Cardiac septum (tissue), 1 donor: ENCODE measurements at places on chromosomes 3 and 15.

DNA sequence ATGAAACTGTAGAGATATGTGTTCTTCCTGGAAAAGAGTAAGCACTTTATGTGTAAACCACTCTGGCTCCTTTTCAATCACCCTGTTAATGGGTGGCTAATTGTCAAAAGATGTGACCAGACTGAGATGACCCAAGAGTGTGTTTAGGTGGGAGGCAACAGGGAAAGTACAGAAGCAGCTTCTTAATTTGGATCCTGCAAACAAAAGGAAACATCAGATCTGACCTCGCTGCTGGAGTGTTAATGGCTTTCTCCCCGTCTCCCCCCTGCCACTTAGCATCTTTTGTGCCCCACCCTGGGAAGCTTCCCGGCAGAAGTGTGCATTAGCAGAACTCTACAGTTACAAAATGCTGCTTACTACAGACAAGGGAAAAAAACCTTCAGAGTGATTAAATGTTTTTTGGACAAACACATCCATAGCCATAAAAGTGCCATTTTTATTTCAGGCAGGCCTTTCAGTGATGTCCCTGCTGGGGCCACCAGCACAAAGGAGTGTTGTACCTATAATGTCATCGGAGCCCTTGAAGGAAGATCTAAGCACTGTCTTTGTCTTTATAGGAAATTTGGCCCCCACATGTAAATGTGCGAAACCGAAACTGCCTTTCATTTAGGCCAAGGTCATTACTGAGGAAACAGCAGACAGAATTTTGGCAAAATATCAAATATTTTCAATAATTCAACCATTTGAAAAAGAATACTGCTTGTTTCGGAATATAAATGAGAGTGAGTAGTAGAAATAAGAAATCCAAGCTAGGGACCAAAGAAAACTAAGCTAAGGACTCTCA lies 311.0 kb downstream of the WDR72 start:
- no peak for DNase-seq

- no peak for DNase-seq
These were observed 105.9 kb upstream of the MLF1 start for GRCh38 chr3:158465074-158465473.

GRCh38 chr3:189202106-189202505 lies 30.3 kb downstream of the TPRG1 start:
- no peak for DNase-seq

DNA sequence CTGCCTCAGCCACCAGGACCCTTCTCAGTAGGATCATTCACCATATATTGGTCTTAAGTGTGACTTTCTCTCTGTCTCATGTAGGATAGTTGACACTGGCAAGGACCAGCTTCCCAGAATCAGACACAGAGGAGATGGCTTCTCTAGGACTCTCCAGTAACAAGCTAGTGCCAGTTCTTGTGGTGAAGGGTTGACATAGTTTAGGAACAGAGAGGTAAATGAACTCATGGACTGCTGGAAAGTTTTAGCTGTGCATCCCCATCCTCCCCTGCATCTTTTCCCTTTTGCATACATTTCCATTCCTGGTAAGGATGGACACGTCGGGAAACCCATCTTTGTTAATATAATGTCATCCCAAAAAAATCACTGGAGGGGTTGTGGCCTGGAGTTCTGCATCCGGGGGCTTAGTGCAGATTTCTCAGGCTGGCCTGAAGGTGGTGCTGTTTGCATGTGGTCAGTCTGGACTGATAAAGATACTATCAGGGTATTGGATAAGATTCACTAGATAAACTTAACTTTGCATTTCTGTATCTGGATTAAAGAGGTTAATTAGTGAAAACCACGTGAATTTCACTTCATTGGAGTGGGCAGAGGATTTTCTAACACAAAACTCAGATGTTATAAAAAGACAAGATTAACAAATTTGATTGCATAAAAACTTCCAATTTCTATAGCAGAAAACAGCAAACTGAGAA lies 110.8 kb downstream of the TBC1D2B start:
- DNase-seq = no peak

- peak; percentile 82 for DNase-seq
These were observed 1.9 kb upstream of the PLCD1 start for GRCh38 chr3:38031022-38031994.

DNA sequence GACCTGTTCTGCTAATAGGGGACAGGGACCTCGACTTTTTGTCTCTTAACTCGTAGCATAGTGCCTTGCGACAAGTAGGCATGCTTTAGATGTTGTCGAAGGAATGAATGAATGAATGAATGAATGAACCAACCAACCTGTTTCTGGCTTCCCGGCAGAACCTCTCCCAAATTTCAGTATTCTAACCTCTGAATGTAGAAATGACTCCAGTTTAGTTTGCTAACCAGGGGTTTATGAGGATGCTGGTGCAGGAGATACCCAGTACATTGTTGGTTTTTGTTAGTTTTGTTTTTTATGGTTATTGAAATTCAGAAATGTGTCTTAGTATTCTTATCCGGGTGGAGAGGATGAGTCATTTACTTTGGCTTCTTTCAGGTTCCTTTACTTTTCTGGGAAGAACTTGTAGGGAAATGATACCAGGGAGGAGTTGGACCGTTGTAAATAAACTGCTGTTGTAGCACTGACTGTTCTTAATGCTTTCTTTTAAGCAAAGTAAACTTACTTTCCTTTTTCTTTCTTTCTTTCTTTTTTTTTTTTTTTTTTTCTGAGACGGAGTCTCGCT lies 29.6 kb upstream of the EHHADH start:
- DNase-seq = no peak

- DNase-seq = no peak
These were observed 30.4 kb downstream of the SLC24A1 start for GRCh38 chr15:65651831-65652749.

GRCh38 chr15:70578196-70578595 lies 185.2 kb downstream of the UACA start:
- no peak for DNase-seq

DNA sequence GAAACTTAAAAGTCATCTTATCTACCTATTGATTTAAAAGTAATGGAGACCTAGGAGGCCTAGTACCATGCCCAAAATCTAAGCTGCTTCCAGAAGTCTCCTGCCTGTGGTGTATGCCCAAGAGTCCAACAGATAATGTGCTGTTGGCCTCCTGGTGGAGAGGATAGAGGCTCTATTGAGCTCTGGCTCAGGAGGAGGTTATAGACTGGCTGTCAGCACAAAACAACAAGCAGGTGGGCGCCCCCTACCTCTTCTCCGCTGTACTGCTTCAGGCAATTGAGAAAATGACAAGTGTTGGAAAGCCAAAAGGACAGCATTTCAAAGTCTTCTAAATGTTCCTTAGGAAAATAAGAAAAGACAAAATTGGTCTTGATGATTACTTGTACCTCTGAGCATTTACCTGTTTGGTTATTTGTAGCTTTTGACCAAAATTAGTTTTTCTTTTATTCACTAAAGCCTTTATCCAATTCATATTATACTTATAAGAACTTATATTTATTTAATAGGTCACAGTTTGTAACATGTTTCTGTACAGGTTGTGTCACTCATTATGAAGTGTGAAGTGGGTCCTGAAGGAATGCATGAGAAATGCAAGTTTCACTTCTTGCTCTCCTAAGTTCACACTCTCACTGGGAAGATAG lies 17.2 kb upstream of the GNB5 start:
- DNase-seq = no peak

DNA sequence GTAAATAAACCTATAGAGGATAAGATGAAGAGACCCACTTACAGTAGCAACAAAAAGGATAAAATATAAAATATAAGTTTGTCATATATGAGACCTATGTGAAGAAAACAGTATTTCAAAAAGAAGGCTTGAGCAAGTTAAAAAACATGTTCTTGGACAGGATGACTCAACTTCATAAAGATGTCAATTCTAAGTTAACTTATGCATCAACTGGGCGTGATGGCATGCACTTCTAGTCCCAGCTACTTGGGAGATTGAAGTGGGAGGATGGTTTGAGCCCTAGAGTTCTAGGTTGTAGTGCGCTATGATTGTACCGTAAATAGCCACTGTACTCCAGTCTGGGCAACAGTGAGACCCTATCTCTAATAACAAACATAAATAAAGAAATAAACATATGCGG lies 59.7 kb downstream of the PDCD6IP start:
- no peak for DNase-seq

- no peak for DNase-seq
These were observed 23.7 kb downstream of the RIOX2 start for GRCh38 chr3:97948351-97949109.

- no peak for DNase-seq
These were observed 96.3 kb downstream of the PCCB start for GRCh38 chr3:136346486-136346885.

- DNase-seq = no peak
These were observed 105.9 kb downstream of the TPRG1 start for GRCh38 chr3:189277711-189278110.

- DNase-seq = no peak
These were observed 194.7 kb downstream of the LPP start for GRCh38 chr3:188348435-188349244.

DNA sequence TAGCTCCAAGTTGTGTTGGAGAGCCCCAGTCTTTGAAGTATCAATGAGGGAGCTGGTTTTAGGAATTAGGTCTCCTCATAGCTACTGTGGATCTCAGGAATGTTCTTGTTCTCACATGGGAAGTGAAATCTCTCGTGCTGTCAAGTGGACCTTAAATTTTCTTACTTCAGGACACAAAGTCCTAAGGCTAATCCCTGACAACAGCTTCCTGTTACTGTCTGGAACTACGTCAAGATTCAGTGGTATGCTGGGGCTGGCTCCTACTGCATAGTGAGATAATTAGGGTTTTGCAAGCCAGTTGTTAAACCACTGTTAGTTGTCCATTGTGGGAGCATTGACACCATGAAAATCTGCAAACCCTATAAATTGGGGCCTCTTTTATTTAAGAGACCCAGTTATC lies 22.8 kb downstream of the MESP1 start:
- no peak for DNase-seq

DNA sequence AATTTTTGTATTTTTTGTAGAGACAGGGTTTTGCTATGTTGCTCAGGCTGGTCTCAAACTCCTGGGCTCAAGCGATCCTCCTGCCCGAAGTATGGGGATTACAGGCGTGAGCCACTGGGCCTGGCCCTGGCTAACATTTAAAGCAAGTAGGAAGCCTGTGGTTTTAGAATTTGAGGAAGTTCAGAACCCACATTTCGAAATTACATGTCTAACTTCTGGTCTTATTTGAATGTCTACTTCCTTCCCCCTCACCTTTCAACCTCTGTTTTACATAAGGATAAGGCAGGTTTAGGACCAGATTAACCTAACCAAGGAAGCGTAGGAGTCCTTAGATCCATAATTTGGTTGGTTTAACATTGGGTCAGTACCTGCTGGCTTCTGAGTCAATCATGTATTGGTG lies 120.5 kb upstream of the PROK2 start:
- no peak for DNase-seq
